ENCODE measurements at places on chromosomes 3 and 15.

- no peak for DNase-seq
These were observed 50.1 kb downstream of the HCN4 start for GRCh38 chr15:73318463-73319351.

DNA sequence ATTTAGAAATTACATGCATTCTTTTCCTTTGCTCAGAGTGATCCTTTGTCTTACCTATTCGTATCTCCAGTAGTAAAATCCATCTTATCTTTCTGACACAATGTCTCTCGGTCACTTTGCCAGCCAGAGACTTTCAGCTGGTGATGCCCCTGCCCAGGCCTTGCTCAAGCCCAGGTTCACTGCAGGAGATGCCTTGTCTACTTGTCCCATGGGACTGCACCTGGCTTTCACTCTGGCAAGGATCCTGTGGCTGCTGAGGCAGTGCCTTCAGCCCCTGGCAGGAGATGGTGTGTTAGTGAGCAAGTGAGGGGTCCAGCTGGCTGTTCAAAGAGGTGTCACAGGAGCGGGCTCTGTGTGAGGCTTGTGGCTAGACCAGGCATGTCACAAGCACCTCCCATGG lies 1268.9 kb downstream of the OTOL1 start:
- DNase-seq: no peak

DNA sequence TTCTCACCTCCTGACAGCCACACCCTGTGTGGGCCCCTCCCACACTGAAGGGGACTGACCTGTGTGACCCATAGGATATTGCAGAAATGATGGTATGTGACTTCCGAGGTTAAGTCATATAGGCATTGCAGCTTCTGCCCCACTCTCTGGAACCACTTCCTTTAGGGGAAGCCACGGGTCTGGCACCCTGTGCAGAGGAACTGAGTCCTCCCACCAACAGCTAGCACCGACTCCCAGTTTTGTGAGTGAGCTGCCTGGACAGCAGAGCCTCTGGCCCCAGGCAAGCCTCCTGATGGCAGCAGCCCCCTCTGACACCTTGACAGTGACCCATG lies 24.6 kb upstream of the SLC6A6 start:
- no peak for DNase-seq

DNA sequence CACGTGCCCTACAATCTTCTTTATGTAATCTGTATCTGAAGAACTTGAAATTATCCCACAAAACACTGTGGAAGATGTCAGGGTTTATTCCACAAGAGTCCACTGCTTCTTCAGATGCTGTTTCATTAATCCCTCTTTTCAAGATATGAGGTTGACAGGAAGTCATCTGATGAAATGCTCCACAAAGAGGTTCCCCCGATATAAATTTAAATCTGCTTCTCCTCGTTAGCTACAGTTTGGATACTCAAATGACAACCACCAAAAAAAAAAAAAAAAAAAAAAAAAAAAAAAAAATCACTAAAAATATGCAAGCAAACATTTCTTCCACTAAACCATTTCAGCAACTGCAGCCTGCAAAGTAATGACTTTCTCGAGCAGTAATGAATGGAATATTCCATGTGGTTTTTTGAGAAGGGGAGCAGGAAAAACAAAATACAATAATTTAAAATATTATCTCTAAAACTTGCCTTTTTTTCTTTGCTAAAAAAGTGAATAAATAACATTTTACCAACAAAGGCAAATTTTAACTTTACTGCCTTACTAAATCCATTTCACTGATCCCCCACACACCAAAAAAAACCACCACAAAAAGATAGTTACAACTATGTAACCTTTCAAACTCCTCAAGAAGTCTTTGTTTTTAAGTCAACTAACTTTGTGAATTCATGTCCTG lies 37.8 kb downstream of the DLG1 start:
- DNase-seq: no peak

DNA sequence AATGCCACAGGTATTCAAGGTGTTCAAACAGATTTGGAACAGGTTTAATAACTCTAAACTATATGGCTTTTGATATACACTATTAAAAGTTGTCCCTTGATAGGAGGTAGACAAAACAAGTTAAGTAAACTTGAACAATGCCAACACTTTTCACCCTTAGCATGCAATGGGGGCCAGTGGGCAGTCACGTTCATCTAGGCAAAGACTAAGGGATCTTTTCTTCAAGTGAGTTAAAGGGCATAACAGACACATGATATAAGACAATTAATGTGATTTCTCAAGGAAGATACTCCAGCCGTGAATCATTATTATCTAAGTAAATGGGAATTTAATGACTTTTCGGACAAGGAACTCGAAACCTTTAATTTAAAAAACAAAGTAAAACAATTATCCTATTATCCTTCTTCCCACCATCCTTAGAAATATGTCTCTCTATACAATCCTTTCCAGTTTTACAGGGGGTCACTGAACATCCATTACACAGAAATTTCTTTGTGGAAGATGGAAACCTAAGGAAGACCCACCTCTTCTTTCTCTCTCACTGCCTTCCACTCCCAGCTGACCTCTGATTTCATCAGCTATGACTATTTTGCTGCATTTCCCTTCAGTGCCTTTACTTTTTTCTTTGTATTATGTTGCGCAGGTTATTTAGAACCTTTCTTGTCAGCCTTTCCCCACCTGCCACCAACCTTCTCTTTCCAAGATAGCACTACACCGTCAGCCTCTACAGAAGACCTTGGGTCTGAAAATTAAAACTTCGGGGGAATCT lies 1.5 kb downstream of the CLDN1 start:
- DNase-seq: no peak

DNA sequence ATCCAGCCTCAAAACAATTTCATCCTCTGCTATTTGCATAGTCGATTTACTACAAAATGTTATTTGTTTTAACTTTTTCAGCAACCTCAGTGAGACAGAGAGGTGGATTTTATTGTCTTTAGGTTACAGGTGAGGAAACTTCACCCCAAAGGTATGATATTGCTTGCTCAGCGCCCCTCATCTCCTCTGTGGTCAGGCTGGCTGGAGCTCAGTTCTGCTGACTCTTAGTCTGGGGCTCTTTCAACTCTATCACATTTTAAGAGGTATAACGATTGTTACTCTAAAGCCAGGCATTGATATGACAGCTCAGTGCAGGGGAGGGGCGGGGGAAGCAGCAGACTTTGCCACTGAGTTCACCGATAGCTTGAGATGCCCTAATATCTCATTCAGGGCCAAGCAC lies 103.0 kb upstream of the DPH6 start:
- no peak for DNase-seq

Data from activated T-helper 1 cell treated with anti-CD3 and anti-CD28 coated beads, Interleukin-2, amount 50 U/mL, for 16 hours (primary cell).